ENCODE measurements at places on chromosomes 4 and X.

DNA sequence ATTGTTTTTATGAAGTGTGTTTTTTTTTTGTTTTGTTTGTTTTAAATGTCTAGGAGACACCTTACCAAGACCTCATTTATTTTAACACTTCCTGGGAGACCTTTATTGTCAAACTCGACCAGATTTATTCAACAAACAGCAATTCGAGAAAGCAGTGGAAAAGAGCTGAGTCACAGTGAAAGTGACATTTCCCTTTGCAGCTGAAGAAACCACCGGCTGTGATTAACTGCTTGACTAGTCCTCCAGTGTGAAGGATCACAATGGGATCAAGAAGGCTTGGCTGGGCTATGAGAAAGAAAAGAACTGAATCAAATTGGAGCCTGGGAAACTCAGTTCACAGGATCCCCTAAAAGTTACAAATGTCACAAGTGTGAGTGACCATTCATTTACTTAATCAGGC lies 11.9 kb upstream of the ADH7 start:
- DNase-seq: no peak

- no peak for DNase-seq
Observed at GRCh38 chr4:28232376-28232775, 1371.7 kb downstream of the STIM2 start.

GRCh38 chr4:151808542-151808941 lies 47.7 kb upstream of the GATB start:
- no peak for DNase-seq

DNA sequence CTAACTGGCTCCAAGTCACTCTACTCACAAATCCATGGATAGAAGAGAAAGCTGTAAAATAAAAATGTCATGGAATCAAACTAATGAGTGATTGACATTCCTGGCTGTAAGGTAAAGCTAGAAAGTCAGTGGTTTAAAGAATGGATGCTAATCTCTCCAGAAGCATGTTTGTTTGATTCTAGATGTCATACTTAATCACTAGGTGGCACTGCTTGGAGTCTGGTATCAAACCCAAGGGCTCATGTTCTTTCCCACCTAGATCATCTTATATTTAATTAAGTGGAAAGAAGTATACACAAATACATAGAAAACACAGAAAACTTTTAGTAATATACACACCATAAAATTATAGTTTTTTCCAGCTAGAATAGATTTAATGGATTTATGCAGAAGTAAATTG lies 2666.6 kb downstream of the PCDH7 start:
- DNase-seq: no peak

- no peak for DNase-seq
Observed at GRCh38 chrX:53768451-53768850, 81.9 kb upstream of the HUWE1 start.

DNA sequence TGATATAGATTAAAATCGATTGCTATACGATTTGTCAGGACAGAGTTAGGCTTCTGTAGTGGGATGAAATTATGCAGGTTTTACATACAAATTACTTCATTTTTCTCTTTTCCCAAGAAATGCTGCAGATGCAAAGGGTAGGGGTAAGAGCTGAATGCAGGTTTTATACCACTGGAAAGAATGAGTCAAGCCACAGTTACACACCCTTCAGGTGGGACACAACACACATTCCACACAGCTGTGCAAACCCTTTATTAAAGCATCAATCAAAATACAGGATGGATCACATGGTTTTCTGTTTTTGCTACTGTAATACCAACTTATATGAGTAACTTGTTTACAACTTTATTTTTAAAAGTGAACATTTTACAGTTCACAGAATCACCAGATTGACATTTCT lies 39.8 kb downstream of the MFAP3L start:
- no peak for DNase-seq

- no peak for DNase-seq
Observed at GRCh38 chrX:10821293-10821692, 200.9 kb upstream of the MID1 start.

GRCh38 chrX:418927-419729 lies 32.4 kb upstream of the PPP2R3B start:
- no peak for DNase-seq

GRCh38 chr4:44232262-44232661 lies 216.3 kb downstream of the KCTD8 start:
- no peak for DNase-seq

GRCh38 chr4:147336252-147336651 lies 144.6 kb upstream of the EDNRA start:
- no peak for DNase-seq

GRCh38 chr4:21451032-21451431 lies 497.5 kb downstream of the KCNIP4 start:
- no peak for DNase-seq

DNA sequence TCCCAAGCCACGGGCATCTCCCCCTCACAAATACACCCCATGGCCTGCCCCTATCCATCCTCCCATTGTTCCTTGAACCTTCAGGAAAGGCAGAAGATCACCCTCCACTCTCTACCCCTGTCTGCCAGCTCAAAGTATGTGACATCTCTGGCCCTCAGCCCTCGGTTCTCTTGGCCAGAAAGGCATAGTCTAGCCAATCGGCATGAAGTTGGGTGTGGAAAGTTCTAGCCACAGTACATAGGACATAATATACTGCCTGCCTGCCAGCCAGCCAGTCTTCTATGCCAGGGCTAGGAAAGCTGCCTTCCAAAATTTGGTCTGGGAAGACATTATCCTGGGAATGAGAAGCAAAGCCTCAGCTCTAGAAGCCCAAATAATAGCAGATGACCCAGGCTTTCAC lies 3.2 kb upstream of the PLP1 start:
- DNase-seq: no peak

GRCh38 chr4:53943345-53944085 lies 120.9 kb downstream of the CHIC2 start:
- no peak for DNase-seq

DNA sequence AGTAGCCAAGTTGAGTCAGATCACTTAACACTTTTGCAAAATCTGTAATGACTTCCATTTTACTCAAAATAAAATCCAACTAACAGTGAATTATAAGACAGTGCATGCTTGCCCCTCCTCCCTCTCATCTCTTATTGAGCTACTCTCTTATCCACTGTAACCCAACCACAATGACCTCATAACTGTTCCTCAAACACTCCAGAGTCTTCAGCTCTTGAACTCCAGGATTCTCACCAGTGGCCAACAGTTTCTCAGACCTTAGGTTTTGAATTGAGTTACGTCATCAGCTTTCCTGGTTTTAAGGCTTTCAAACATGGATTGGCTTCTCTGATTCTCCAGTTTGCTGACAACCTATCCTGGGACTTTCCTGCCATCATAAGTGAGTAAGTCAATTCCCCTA lies 938.3 kb downstream of the RAB28 start:
- DNase-seq: no peak
